ENCODE measurements at places on chromosomes 16 and 17. TPM values are rescaled to one million over a fixed set of nuclear protein-coding genes. Genes with fewer than 3 reads are reported as not detected.

GNAO1 gene
- 32.2 TPM for total RNA-seq

NLRC5 gene
- total RNA-seq: 8.6 TPM

PRAC1 gene
- total RNA-seq: not detected

TEKT1 gene
- not detected for total RNA-seq

KRT24 gene
- total RNA-seq: not detected

BRIP1 gene
- 0.24 TPM for total RNA-seq

FOXJ1 gene
- total RNA-seq: not detected

PRDM7 gene
- total RNA-seq: not detected

KRT36 gene
- not detected for total RNA-seq

ELMO3 gene
- total RNA-seq: 0.89 TPM

KRT20 gene
- total RNA-seq: not detected

KRTAP9-4 gene
- total RNA-seq: not detected

PRSS22 gene
- total RNA-seq: not detected

DNASE1L2 gene
- 0.49 TPM for total RNA-seq

HOXB1 gene
- not detected for total RNA-seq

ABCA6 gene
- total RNA-seq: 25.7 TPM

NOL11 gene
- 25.0 TPM for total RNA-seq

TOP3A gene
- total RNA-seq: 10.4 TPM

TBC1D3C gene
- not detected for total RNA-seq

NPIPB9 gene
- not detected for total RNA-seq
